ENCODE measurements at places on chromosomes 4 and X. TPM values are rescaled to one million over a fixed set of nuclear protein-coding genes. Genes with fewer than 3 reads are reported as not detected.

Gene PDCL2
- total RNA-seq, result not detected

Gene HOPX
- 1.2 TPM for total RNA-seq

Gene PFKFB1
- total RNA-seq, result 0.69 TPM

Gene ADGRG2
- total RNA-seq, result not detected

Gene TLR1
- total RNA-seq, result 25.2 TPM

Gene HDX
- total RNA-seq, result 9.9 TPM

Gene CT45A5
- not detected for total RNA-seq

Gene AMBN
- total RNA-seq, result not detected

Gene USO1
- total RNA-seq, result 139 TPM

Gene NOA1
- total RNA-seq, result 22.4 TPM

Gene TEX13C
- not detected for total RNA-seq

Gene SUPT20HL1
- total RNA-seq, result not detected

Gene DRP2
- total RNA-seq, result not detected

Gene CXorf49
- total RNA-seq, result 0.69 TPM

Gene LDB2
- total RNA-seq, result 0.35 TPM

Gene RTL9
- not detected for total RNA-seq

Gene ZRSR2
- total RNA-seq, result 2.6 TPM

Measured in renal cortical epithelial cell (primary cell).